ENCODE measurements at places on chromosomes 2 and 18. TPM values are rescaled to one million over a fixed set of nuclear protein-coding genes. Genes with fewer than 3 reads are reported as not detected.

Gene ERICH2
- total RNA-seq, result not detected

Gene WBP1
- 54.3 TPM for total RNA-seq

Gene B3GNT7
- 0.65 TPM for total RNA-seq

Gene SLC40A1
- 6.3 TPM for total RNA-seq

Gene GDF7
- under 0.01 TPM for total RNA-seq

Gene UGT1A4
- total RNA-seq, result not detected

Gene MYCN
- total RNA-seq, result not detected

Gene LIMS3
- 2.2 TPM for total RNA-seq

Gene INHA
- total RNA-seq, result not detected

Gene SCYGR6
- not detected for total RNA-seq

Gene EHD3
- total RNA-seq, result 88.4 TPM

Gene EFEMP1
- total RNA-seq, result 364 TPM

Gene CENPA
- total RNA-seq, result 2.2 TPM

Gene ATP6V1B1
- total RNA-seq, result 1.1 TPM

Gene XIRP2
- not detected for total RNA-seq

Gene ACYP2
- 5.6 TPM for total RNA-seq

Gene KCNE4
- 30.5 TPM for total RNA-seq

Gene ASNSD1
- total RNA-seq, result 62.2 TPM

Gene CARF
- total RNA-seq, result 13.5 TPM

Gene FAP
- total RNA-seq, result 195 TPM

Gene NXPH2
- total RNA-seq, result not detected

Gene KCNS3
- 1.3 TPM for total RNA-seq

Gene NLRC4
- not detected for total RNA-seq

Gene BOLL
- total RNA-seq, result not detected

All from hair follicle dermal papilla cell (primary cell).